ENCODE measurements at places on chromosomes 12 and 14. TPM values are rescaled to one million over a fixed set of nuclear protein-coding genes. Genes with fewer than 3 reads are reported as not detected.

The CPNE6 gene
- under 0.01 TPM for total RNA-seq

The POTEM gene
- total RNA-seq: not detected

The MYH6 gene
- not detected for total RNA-seq

The VRTN gene
- total RNA-seq: not detected

The C3AR1 gene
- total RNA-seq: 1.1 TPM

Data from placental pericyte (primary cell).